ENCODE measurements at places on chromosomes 5 and 9.
A peak's percentile ranks its signal among the peaks of the same experiment; 100 is the strongest.

DNA sequence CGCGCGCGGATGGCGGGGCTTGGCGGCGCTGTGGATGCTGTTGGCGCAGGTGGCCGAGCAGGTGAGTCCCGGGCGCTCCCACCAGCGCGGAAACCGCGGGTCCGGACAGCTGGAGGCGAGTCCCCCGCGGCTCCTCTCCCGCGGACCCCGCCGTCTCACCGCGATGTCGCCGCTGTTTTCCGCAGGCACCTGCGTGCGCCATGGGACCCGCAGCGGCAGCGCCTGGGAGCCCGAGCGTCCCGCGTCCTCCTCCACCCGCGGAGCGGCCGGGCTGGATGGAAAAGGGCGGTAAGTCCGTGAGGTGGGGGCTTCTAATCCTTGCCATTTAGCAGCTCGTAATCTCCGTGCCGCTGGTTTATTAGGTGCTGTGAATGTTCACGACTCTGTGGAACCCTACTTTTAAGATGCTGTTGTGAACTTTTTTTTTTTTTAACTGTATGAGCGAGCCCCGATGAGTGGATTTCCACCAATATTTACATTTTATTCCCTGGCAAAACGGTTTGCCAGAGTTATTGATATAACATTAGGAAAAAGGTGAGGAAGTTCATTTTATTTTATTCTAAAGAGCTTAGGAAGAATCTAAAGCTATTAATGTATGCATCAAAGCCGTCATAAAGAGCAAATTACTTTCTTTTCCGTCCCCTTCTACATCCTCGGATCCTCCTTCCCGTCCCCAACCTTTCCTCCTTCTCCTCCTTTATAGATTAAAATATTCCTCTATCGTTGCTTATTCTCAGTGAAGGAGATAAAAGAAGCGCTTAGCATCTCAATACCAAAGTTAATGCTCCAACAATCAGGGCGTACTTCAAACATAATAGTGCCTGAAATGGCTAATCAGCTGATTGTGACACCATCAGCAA, 579 bp downstream of the ADAMTS16 start:
- DNase-seq = no peak

DNA sequence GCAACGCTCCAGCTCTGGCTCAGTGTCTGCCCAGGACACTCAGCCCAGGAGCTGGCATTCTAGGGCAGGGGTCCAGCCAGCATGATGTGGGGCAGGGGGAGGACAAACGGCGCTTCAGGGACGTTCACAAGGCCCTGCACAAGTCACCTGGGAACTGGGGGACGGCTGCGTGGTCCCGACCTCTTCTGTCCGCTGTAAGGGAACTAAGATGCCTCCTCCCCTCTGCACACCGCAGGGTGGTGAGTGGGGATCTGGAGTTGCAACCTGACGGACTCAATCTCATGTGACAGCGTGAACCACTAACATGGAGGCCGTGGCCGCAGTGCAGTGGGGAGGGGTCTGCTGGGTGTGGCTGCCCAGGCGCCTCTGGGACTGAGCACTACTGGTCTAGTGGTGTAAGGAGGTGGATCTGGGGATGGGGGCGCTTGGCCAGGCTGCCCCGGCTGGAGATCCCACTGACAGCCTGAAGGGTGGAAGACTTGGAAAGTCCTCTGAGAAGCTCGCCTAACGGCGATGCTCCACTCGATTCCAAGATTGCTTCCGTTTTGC, 88.0 kb upstream of the RAPGEF1 start:
- DNase-seq = no peak

- DNase-seq = peak; percentile 99
Observed at GRCh38 chr9:12813960-12814876, 39.4 kb downstream of the LURAP1L start.

GRCh38 chr9:137149942-137150616, 11.1 kb downstream of the GRIN1 start:
- DNase-seq = no peak

DNA sequence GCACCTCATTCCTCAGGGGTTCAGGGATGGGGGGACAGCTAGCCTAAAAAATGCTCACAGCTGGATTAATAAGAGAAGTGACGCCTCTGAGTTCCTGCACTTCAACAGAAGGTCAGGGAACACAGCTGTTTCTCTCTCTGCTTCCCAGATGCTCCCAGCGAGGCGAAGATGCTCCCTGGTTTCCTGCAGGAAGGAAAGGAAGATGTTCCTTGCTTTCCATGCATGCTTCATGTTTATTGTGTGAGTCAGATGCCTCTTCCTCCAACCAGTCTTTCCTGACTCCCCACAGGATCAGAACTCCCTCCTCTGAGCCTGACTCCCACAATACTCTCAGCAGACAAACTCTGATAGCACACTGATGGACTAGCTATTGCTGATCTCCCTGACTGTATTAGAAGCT, 71.9 kb downstream of the MFAP3 start:
- DNase-seq = no peak

DNA sequence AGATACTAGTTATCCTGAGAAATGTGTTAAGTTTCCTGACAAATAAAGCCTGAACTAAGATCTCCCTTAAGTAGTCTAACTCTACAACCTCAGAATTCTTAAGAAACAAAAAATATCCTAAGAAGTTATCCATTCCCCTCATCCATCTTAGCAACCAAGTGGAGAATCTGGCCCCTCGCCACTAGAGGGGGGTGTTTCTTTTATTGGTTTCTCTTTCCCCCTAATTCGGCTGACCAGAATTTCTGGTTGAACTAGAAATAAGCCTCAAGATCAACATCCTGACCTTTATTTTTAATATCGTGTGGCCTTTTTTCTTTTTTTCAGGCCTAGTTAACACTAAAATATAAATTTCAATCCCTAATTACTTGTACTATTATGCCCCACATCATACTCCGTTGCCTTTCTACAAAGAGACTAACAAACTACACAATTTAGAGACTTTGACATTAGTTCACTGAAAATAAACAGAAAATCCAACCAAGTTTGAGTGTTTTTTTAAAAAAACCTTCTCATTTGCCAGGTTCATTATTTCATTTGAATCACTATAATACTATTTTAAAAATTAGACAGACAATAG, 14.3 kb upstream of the NR4A3 start:
- DNase-seq = peak; percentile 39

DNA sequence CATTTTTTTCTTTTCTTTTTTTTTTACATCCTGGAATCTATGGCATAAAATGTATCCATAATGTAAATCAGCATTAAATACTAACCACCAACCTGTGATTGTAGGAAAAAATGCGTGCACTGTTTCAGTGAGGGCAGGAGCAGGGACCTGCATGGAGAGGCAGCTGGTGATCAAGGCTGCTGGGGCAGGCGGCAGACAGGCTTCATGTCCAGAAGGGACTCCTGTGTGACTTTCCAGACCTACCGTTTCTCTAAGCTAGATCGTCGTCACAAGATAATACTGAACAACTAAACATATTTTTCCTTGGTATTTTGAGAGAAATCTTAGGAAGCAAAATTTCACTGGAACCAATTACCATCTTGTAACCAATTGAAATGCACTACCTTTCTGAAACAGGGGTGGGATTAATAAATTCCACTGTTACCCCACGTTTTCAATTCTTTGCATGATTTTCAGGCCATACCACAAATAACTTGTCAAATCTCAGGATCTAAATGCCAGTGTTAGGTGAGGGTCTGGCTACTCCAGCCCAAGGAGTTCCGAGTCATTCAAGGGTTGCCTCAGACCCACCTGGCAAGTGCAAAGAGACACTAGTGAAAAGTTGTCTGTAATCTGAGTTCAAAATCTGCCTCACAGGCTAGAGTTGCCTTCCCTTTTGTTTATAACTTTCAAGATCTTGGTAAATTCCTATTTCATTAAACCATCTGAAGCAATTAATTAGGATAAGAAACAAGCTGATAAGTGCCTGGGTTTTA, 198.2 kb downstream of the SEMA5A start:
- no peak for DNase-seq

DNA sequence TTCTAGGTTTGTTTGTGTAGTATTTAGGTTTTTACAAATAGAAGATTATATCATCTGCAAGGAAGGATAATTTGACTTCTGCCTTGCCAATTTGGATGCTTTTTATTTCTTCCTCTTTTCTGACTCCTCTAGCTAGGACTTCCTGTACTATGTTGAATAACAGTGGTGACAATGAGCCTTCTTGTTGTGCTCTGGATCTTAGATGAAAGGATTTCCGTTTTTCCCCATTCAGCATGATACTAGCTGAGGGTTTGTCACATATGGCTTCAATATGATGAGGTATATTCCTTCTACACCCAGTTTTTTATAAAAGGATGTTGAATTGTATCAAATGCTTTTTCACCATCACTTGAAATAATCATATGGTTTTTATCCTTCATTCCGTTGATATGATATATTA, 101.4 kb downstream of the FBXO4 start:
- DNase-seq = no peak

DNA sequence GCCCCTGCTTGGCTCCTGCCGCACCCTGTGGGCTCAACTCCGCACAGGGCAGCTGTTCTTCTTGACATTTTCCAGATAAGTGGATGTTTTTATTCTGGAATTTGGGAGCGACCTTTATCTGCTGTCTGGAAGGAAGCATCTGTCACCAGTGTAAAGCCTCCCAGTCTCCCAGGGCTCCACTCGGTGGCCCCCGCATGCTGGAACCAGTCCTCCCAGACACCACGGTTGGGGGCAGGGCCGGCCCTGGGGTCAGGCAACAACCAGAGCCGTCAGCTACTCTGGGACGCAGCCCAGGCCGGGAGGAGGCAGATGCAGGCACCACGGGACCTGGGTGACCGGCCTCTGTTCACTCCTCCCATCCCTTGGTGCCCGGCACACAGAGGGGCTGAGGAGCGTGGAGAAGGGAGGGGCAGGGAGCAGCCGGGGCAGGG, 92.8 kb upstream of the ADAMTS2 start:
- no peak for DNase-seq

GRCh38 chr5:164119806-164120447, 614.5 kb downstream of the MAT2B start:
- DNase-seq = no peak

- no peak for DNase-seq
Observed at GRCh38 chr5:33588654-33589372, 148.0 kb downstream of the TARS1 start.

- no peak for DNase-seq
Observed at GRCh38 chr5:72651779-72652178, 144.6 kb upstream of the ZNF366 start.

DNA sequence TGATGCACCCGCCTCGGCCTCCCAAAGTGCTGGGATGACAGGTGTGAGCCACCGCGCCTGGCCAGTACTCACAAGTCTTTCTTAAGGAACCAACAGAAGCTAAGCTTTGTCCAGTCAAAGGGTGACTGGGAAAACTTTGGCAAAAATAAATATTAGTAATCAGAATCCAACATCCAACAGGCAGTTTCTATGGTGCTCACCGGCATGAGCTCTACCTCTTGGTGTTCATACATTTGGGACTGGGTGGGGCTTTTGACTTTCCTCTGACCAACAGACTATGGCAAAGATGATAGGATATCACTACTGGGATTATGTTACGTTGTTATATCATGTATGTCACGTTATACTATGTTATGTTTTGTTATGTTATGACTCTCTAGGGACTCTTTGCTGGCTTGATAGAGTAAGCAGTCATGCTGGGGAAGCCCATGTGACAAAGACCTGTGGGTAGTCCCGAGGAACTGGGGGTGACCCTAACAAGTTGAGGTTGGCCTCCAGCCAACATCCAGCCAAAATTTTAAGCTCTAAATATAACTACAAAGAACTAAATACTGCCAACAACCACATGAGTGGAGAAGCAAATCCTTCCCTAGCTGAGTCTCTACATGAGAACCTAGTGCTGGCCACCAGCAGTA, 6.0 kb downstream of the RASGEF1C start:
- no peak for DNase-seq

DNA sequence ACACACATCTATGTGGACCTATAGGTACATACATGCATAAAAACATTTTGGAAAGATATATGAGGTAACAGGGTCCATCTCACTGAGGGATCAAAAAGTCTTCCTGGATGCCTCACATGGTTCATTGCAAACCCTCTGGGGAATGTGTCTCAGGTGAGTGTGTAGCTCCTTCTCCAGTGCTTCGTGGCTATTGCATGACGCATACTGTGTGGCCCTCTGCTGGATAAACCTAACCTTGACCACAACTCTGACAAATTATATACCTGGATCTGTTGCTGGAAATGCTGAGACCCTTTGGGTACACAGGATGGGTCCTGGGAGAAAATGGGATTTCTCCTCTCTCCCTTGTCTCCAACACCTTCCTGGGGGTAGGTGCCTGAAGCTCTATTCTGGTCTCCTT, 91.9 kb downstream of the JAKMIP2 start:
- DNase-seq = no peak

GRCh38 chr5:124365361-124365801, 381.1 kb downstream of the ZNF608 start:
- DNase-seq = no peak

DNA sequence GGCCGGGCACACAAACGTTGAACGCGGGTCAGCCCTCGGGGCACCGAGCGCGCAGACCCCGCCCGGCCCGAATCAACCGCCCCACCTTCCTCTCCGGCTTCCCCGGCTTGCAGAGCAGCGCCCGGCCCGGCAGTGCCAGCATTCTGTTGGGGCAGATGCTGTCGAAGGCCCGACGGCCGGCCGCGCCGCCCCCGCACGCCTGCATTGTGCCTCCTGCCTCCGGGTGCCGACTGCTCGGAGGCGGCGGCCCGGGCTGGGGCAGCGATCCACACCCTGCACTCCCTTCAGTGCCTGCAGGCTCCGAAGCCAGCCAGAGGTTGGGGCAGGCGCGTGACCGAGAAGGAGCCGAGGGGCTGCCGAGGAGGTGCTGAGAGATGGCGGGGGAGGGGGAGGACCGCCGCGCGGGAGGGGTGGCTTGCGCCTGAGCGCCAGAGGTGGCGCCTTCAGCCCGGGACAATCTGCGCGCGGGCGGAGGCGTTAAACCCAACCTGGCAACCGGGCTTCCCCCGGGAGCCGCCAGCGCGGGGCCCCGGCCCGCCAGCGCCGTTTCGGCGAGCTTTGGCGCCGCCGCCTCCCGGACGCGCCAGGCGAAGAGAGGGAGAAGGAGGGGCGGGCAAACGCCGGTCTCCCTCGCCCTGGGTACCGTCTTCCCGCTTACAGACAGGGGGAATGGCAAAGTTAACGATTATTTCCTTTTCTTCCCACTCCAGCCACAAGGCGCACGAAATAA, at the start of gene MCIDAS:
MCIDAS (minus strand) TSS at position 382 of the 730 bp plus-strand sequence; CDS start at position 205, 177 bp downstream.
- DNase-seq = no peak

DNA sequence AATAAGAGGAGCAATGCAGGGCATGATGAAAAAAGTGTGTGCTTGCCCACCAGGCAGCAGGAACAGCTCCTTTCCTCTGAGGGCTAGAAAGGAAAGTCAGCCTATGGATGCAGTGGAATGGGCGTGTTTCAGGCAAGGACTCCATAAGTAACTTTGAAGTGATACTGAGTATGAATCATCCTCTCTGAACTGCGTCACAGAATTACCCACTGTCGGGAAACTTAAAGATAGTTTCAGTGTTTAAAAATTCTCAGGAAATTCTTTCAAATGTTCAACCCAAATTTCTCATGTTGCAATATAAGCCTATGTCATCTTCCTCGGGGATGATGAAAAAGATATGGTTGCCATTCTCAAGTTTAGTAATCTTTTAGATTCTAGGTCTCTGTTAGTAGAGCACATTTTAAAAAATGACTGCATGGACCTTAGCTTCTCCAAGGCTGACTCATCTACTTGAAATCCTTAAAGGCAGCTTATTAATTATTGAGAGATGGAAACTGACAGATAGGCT, 27.7 kb downstream of the PTCD2 start:
- DNase-seq = peak; percentile 37

- DNase-seq = no peak
Observed at GRCh38 chr5:106171708-106172107, 1499.0 kb downstream of the EFNA5 start.
